ENCODE measurements at places on chromosomes 5 and 9.

DNA sequence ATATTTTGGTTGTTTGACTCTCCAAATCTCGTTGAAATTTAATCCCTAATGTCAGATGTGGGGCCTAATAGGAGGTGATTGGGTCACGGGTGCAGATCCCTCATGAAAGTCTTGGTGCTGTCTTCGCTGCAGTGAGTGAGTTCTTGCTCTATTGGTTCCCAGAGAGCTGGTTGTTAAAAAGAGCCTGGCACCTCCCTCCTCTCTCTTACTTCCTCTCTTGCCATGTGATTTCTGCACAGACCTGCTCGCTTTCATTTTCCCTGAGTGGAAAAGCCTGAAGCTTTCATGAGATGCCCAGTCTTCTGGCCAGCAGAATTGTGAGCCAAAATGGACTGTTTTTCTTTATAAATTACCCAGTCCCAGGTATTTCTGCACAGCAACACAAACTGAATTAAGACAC, 221.6 kb downstream of the MAT2B start:
- DNase-seq: no peak

DNA sequence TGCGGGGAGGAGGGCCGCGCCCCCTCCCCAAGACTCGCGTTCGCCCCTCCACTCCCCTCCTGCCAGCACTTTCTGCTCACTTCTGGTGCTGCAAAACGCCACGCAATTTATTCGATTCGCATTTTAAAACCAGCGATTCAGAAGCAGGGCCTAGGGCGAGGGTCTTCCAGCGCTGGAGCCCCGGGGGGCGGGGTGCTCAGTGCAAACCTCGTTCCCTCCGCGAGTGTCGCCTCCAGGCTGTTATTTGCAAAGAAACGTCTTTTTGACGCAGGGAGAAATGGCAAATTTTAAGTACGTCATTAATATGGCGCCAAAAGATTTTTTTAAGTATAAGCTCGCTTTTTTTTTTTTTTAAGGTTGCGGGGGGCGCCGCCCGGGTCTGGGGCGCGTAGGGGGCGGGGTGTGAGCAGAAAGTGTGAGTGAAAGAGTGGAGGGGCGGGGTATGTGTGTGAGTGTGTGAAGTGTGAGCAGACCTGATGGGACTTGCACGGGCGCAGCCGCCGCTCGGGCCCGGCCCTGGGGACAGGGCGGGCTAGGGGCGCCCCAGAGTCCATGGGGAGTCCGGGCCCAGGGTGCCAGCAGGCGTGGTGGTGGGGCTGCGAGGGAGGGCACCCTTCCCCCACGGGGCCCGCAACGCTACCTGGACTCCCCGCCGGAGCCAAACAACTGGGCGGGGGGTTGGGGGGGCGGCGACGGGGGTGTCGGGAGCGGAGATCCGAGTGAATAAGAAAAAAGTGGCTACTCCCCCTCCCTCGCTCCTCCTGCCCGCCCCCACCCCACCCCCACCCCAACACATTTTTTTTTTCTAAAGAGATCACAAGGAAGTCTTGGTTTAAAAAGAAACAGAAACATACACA, at the start of gene JADE2:
Gene JADE2, plus strand, starts transcription at position 845 of the 857 bp plus-strand sequence. CDS start 10,188 bp downstream, outside the sequence.
- peak; percentile 58 for DNase-seq

- DNase-seq: no peak
Observed at GRCh38 chr5:51731421-51732029, 348.3 kb downstream of the ISL1 start.

- no peak for DNase-seq
Observed at GRCh38 chr5:170442391-170442790, 53.2 kb upstream of the KCNMB1 start.

DNA sequence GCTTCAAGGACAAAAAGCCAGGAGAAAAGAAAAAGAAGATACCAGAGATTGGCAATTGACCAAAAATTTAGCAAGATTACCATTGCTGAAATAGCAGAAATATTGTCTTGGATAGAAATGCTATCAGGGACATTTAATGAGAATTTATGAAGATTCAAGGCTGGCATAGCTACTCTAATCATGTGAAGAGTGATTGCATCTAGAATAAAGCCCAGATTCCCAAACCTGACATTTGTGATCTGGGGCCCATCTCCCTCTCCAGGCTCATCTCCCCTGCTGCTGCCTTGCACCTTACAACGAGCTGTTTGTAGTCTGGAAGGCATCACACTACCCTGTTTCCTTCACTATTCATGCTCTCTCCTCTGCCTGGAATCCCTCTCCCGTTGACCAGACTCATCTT, 114.5 kb downstream of the C9orf152 start:
- no peak for DNase-seq

DNA sequence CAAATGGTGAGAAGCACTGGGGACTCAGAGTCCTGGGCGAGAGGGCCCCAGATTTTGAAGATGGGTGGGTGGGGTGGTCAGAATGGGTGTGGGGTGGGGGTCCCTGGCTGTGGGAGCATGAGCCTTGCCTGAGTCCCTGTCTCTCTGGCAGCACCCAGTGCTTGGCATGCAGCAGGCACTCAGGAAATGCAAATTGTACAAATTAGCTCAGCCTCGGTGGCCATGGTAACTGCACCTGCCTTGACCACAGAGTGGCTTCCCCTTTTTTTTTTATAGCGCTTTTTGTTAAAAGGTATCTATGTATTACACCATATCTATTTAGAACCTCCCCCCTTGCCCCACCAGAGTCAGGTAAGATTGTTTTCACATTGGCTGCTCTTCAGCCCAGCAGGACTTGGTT, 19.2 kb upstream of the PITX1 start:
- DNase-seq: no peak

GRCh38 chr5:38527475-38527874, 29.0 kb downstream of the LIFR start:
- DNase-seq: no peak

GRCh38 chr5:134053840-134054338, 49.1 kb upstream of the VDAC1 start:
- no peak for DNase-seq

- no peak for DNase-seq
Observed at GRCh38 chr5:76978869-76979268, 26.0 kb downstream of the CRHBP start.

- no peak for DNase-seq
Observed at GRCh38 chr9:106130374-106130773, 436.0 kb downstream of the TMEM38B start.

GRCh38 chr9:100720922-100721321, 143.0 kb downstream of the CAVIN4 start:
- DNase-seq: no peak

GRCh38 chr5:72612810-72613209, 105.6 kb upstream of the ZNF366 start:
- DNase-seq: no peak

Measured in stimulated activated CD4-positive, alpha-beta T cell treated with anti-CD3 and anti-CD28 coated beads, Interleukin-1b, Interleukin-23, amount 100 ng/mL, for 1 hour (primary cell).